Chondrocyte (in vitro differentiated cells): ENCODE measurements at places on chromosomes 1 and 21. TPM values are rescaled to one million over a fixed set of nuclear protein-coding genes. Genes with fewer than 3 reads are reported as not detected.

DNMT3L gene
- not detected in 3 replicates for total RNA-seq

AMY1A gene
- total RNA-seq = not detected in 3 replicates

- H3K27me3 ChIP-seq = peaks cover 18% of the 10 kb centered on the region
- no peaks in the 10 kb centered on the region for H3K4me1 ChIP-seq
- H3K36me3 ChIP-seq = no peaks in the 10 kb centered on the region
- H3K4me3 ChIP-seq = no peak overlapping the region
- no peak for DNase-seq
Measured at GRCh38 chr1:168392958-168393549, 112.4 kb downstream of the TBX19 start.

DNA sequence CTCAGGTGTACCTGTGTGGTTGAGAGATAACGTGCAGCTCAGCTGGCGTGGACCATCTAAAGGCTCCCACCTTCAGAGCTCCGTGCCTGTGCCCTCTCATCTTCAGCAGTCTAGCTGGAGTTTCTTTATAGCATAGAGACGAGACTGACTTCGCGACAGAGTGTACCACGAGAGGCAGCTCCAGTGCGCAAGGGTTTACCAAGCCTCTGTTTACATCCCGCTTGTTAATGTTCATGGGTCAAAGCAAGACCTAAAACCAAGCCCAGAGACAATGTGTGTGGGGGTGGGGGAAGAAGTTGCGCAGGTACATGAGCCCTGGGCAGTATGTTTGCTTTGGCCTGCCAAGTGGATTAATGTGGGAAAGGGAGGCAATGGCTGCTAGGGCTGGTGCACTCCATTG, 15.6 kb downstream of the RHOU start:
- no peak overlapping the region for H3K4me3 ChIP-seq
- H3K27ac ChIP-seq = no peak overlapping the region
- DNase-seq = no peak
- H3K36me3 ChIP-seq = peaks cover 4% of the 10 kb centered on the region

CD1B gene
- not detected in 3 replicates for total RNA-seq

GRCh38 chr1:106406114-106406513, 650.4 kb upstream of the PRMT6 start:
- peaks cover 2% of the 10 kb centered on the region for H3K27me3 ChIP-seq
- H3K27ac ChIP-seq = no peak overlapping the region
- H3K36me3 ChIP-seq = no peaks in the 10 kb centered on the region
- DNase-seq = no peak
- no peaks in the 10 kb centered on the region for H3K4me1 ChIP-seq

SLC30A10 gene
- not detected in 3 replicates for total RNA-seq

HSD3B1 gene
- total RNA-seq = not detected in 3 replicates

METTL18 gene
- 3.7 to 5.3 TPM (median 4.5 TPM) in 3 replicates for total RNA-seq

SLC2A5 gene
- total RNA-seq = 0.27 to 0.73 TPM (median 0.41 TPM) in 3 replicates

SMG5 gene
- 65.9 to 76.1 TPM (median 73.5 TPM) in 3 replicates for total RNA-seq

DNA sequence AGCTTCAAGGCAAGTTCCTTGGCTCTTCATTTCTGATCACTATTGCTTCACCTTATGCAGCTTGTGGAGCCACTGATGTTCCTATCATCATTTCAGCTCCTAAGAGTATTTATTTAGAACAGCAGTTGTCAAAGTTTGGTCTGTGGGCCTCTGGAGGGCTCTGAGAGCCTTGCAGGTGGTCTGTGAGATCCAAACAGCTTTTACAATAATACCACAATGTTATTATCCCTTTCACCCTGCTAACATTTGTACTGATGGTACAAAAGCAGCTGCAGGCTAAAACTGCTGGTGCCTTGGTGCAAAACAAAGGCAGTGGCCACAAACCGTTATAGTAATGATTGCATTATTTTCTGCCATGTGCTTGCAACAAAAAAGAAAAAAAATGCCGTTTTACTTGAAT, 33.8 kb downstream of the PATJ start:
- no peak overlapping the region for H3K27ac ChIP-seq
- no peaks in the 10 kb centered on the region for H3K27me3 ChIP-seq
- H3K4me3 ChIP-seq = no peak overlapping the region
- DNase-seq = no peak

- H3K27me3 ChIP-seq = no peaks in the 10 kb centered on the region
- no peak overlapping the region for H3K4me3 ChIP-seq
- DNase-seq = no peak
- no peak overlapping the region for H3K27ac ChIP-seq
- peaks cover 9% of the 10 kb centered on the region for H3K4me1 ChIP-seq
Measured at GRCh38 chr1:9836632-9836960, 12.8 kb upstream of the CLSTN1 start.

DNA sequence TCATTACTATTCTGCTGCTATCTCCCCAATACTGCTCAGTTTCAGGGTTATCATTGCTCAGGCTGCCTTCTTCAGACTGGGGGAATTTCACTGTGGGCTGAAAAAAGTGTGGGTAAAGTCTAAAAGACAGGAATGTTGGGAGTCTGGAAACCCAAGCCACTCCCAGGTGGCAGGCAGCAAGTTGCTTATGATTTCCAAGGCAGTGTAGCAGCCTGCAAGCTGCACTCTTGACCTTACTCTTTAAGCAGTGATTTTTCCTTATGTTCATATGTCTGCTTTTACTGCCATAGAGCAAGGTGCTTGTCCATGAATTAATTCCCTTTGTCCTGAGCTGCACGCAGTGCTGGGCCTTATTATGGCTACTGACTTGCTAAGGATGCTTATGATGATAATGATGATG, 53.1 kb downstream of the PHC2 start:
- H3K4me3 ChIP-seq = no peak overlapping the region
- H3K27me3 ChIP-seq = no peaks in the 10 kb centered on the region
- DNase-seq = no peak

GRCh38 chr1:44243782-44244495, 30.7 kb downstream of the DMAP1 start:
- peaks cover 1% of the 10 kb centered on the region for H3K36me3 ChIP-seq
- H3K4me1 ChIP-seq = peaks cover 28% of the 10 kb centered on the region
- no peak overlapping the region for H3K27ac ChIP-seq

- no peak for DNase-seq
- peaks cover 70% of the 10 kb centered on the region for H3K36me3 ChIP-seq
- no peaks in the 10 kb centered on the region for H3K27me3 ChIP-seq
Measured at GRCh38 chr1:183138301-183138700, 47.8 kb upstream of the LAMC2 start.

GRCh38 chr1:160236806-160237205, 25.5 kb downstream of the DCAF8 start:
- no peak overlapping the region for H3K27ac ChIP-seq
- no peak overlapping the region for H3K4me3 ChIP-seq
- no peaks in the 10 kb centered on the region for H3K27me3 ChIP-seq
- DNase-seq = no peak
- H3K36me3 ChIP-seq = peaks cover 21% of the 10 kb centered on the region
- H3K4me1 ChIP-seq = no peaks in the 10 kb centered on the region

DNA sequence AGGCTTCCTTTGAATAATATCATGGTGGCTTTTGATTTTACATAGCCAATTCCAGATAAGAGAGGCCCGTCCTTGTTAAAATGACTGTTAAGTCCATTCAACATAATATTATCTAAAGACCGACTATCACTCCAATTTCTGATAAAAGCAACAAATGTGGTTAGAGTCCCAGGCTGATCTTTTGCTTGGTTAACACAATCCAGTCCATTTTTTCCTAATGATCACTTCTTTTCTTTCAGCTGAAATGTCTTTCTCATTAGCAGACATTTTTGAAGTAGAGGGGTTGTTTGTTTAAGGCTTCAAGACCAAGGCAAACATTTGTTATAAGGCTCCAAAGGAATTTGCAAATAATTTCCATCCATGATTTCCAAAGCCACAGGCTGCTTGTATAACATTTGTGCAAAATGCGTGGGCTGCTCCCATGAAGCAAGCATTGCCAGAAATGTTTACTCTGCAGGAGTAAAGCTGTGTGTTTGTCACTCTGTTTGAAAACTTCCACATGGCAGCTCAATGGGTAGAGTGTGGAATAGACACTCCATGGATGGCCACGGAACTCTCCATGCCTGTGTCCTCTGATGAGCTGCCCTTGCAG, 111.5 kb downstream of the PSMG1 start:
- no peak overlapping the region for H3K27ac ChIP-seq
- DNase-seq = no peak
- peaks cover 25% of the 10 kb centered on the region for H3K4me1 ChIP-seq
- H3K27me3 ChIP-seq = peaks cover 2% of the 10 kb centered on the region
- peaks cover 7% of the 10 kb centered on the region for H3K36me3 ChIP-seq
- H3K4me3 ChIP-seq = no peak overlapping the region

DNA sequence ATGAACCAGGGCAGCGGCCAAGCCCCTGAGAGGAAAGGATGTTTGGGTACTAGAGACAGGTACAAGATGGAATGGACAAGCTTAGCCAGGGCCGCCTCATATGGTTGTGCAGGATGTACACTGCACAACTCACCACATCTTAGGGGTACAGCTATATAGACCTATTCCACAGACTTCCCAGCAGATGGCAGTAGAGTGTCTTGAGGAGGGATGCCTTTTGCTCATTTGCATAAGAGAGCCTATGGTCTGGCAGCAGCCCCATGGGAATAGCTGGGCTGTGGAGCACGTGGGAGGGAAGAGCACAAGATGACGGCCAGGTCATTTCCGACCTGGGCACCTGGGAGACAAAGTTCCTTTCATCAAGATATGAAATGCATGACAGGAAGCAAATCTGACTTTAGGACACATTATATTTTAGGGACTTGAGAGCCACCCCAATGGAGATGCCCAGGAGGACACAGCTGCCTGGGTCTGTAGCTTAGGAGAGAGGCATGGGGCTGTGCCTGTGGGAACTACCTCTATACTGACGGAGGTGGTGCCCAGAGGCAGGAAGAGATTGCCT, 215.5 kb downstream of the KCNJ6 start:
- H3K27ac ChIP-seq = no peak overlapping the region
- no peaks in the 10 kb centered on the region for H3K36me3 ChIP-seq
- H3K4me1 ChIP-seq = no peaks in the 10 kb centered on the region
- no peaks in the 10 kb centered on the region for H3K27me3 ChIP-seq
- no peak for DNase-seq

DNA sequence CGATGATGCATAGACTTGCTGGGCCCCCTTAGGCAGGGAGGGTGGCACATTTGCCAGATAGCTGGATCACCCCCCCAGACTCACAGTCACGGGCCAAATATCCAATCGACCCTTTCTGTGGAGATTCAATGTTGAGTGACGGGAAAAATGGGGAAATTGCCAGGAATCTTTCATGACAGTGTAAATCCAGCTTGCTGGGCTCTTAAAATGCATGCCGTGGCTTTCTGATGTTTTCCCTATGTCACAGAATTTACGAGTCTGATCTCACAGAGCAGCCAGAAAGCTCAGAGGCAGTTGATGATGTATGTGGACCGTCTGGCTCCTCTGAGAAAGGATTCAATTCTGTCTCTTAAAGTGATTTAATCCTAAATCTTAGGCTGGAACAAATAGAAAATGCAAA, 150.1 kb upstream of the ZNF644 start:
- H3K36me3 ChIP-seq = no peaks in the 10 kb centered on the region
- no peak for DNase-seq
- no peaks in the 10 kb centered on the region for H3K4me1 ChIP-seq
- no peak overlapping the region for H3K27ac ChIP-seq
- H3K27me3 ChIP-seq = peaks cover 10% of the 10 kb centered on the region

GRCh38 chr1:12348113-12348512, 118.3 kb downstream of the VPS13D start:
- no peaks in the 10 kb centered on the region for H3K27me3 ChIP-seq
- H3K36me3 ChIP-seq = peaks cover 56% of the 10 kb centered on the region
- peaks cover 16% of the 10 kb centered on the region for H3K4me1 ChIP-seq
- H3K4me3 ChIP-seq = no peak overlapping the region
- H3K27ac ChIP-seq = no peak overlapping the region
- no peak for DNase-seq

GRCh38 chr1:104195395-104195794, 445.7 kb downstream of the AMY1C start:
- no peaks in the 10 kb centered on the region for H3K4me1 ChIP-seq
- H3K27ac ChIP-seq = no peak overlapping the region
- DNase-seq = no peak
- H3K4me3 ChIP-seq = no peak overlapping the region
- H3K27me3 ChIP-seq = no peaks in the 10 kb centered on the region

AK4 gene
- total RNA-seq = 43.0 to 94.5 TPM (median 87.9 TPM) in 3 replicates

DNA sequence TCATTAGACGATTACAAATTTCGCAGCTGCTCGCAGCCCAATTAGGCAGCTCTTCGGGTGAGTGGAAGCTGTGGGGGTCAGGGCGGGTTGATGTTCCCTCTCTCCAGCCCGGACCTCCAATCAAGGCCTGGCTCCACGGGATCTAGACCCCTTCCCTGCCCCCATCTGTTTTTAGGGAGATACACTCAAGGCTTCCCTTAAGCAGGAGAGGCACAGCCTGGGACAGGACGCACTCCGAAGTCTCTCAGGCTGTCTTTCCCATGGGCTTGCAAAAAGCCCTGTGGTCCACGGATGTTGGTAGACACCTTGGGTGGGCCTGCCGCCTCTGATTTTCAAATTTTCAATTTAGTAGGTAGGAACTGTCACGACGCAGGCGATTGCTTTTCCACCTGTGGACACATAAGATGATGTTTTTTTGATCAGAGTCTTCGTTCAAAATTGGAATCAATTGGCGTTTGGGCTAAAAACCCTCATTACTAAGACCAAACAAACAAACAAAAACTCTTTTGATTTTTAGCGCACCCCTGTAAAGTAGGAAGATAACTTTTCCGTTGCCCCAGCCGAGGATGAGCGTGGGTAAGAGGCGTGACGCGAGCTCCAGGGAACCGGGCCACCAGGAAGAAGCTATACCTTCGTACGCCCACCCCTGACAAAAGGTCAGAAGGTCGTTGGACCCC, 2.5 kb upstream of the LHX8 start:
- H3K4me1 ChIP-seq = peaks cover 31% of the 10 kb centered on the region
- H3K27ac ChIP-seq = no peak overlapping the region
- H3K36me3 ChIP-seq = peaks cover 3% of the 10 kb centered on the region
- peaks cover 94% of the 10 kb centered on the region for H3K27me3 ChIP-seq

GRCh38 chr21:40967771-40968170, 120.8 kb upstream of the DSCAM start:
- peaks cover 2% of the 10 kb centered on the region for H3K27me3 ChIP-seq
- peaks cover 4% of the 10 kb centered on the region for H3K4me1 ChIP-seq
- no peak overlapping the region for H3K27ac ChIP-seq
- no peak for DNase-seq

FMN2 gene
- 3.5 to 4.1 TPM (median 3.8 TPM) in 3 replicates for total RNA-seq

MAP7D1 gene
- total RNA-seq = 159 to 177 TPM (median 173 TPM) in 3 replicates

CDC14A gene
- total RNA-seq = 1.4 to 2.3 TPM (median 1.5 TPM) in 3 replicates

DNA sequence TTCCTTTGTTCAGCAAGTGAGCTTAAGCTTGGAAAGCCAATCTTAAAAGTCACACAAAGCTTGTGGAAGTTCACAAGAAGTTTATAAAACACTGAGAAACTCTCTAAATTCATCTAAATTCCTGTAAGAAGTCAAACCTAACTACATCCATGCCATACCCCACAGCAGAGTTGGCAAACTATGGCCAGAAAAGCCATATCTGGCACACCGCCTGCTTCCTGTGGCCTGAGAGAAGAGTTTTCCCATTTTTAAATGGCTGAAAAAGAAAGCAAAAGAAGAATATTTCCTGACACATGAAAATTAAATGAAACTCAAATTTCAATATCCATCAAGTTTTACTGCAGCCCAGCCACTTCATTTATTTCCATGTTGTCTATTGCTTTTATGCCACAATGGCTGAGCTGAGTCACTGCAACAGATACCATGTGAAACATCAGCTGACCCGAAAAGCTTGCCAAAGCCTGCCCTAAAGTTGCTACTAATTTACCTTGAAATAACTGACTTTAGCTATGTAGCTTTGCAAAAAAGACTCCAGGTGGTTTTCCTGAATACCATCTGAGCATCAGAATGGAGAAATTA, 237.1 kb downstream of the SLC45A1 start:
- H3K4me3 ChIP-seq = no peak overlapping the region
- no peak for DNase-seq
- no peaks in the 10 kb centered on the region for H3K27me3 ChIP-seq
- H3K27ac ChIP-seq = peak overlapping the region; percentile 70
- H3K36me3 ChIP-seq = peaks cover 4% of the 10 kb centered on the region
